ENCODE measurements at places on chromosomes 3 and 15.

DNA sequence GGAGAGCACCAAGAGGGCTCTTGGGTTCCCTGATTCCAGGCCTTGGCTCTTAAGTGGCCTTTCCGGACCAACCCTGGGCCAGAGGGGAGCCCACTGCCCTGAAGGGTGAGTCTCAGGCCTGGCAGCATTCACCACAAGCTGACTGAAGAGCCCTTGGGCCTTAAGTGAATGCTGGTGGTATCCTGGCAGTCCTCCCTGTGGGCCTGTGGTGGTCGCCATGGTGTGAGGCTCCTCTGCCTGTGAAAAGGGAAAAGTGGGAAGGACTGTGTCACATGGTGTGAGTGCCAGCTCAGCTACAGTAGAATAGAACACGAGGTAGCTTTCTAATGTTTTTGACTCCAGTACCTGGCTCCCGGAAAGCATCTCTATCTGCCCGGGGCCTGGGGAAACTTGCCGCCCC lies 15.3 kb downstream of the CHDH start:
- no peak for DNase-seq

GRCh38 chr3:48429317-48429959 lies 448 bp downstream of the PLXNB1 start:
- peak; percentile 50 for DNase-seq

DNA sequence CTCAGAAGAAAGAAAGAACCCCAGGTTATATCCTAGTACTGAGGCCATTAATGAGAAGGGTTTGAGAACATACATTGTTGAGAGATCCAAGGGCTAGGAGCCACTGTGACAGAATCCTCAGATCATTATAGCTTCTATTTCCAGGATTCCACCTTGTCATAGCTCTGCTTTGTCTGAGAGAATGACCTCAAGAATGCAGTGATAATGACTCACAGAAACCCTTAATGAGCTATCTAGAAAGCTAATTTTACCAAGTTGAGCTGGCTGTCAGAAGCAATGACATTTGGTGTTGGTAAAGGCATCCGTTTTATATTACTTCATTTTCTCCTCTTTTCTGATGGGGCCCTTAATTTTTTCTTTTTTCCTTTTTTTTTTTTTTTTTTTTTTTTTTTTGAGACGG lies 10.9 kb downstream of the TRIP4 start:
- DNase-seq = no peak

GRCh38 chr3:39965997-39966396 lies 156.6 kb downstream of the MYRIP start:
- no peak for DNase-seq
